Naive thymus-derived CD4-positive, alpha-beta T cell (primary cell): ENCODE measurements at places on chromosomes 2 and 18. TPM values are rescaled to one million over a fixed set of nuclear protein-coding genes. Genes with fewer than 3 reads are reported as not detected.

The ANKRD29 gene
- total RNA-seq: not detected

The ACAA2 gene
- total RNA-seq: 90.0 and 94.7 TPM in 2 replicates

The CLHC1 gene
- 15.1 TPM for total RNA-seq

The C2orf78 gene
- not detected for total RNA-seq

The BABAM2 gene
- total RNA-seq: 46.8 and 46.9 TPM in 2 replicates

The GPR39 gene
- total RNA-seq: not detected

The RAB6C gene
- total RNA-seq: not detected

The FOXD4L1 gene
- not detected for total RNA-seq

The SLC40A1 gene
- 36.1 TPM for total RNA-seq

The DSG3 gene
- not detected in 2 replicates for total RNA-seq

The LYG2 gene
- not detected for total RNA-seq

The CCDC141 gene
- 39.2 TPM for total RNA-seq

The SPC25 gene
- total RNA-seq: not detected

The GCG gene
- total RNA-seq: not detected

The IL1RL1 gene
- total RNA-seq: 4.9 TPM

The FBXO36 gene
- total RNA-seq: 1.4 TPM

The FAM228A gene
- 1.4 TPM for total RNA-seq

The MAP3K19 gene
- not detected for total RNA-seq
